Endodermal cell (in vitro differentiated cells): ENCODE measurements at places on chromosomes 11 and 22. TPM values are rescaled to one million over a fixed set of nuclear protein-coding genes. Genes with fewer than 3 reads are reported as not detected.
A peak's percentile ranks its signal among the peaks of the same experiment; 100 is the strongest.

DNA sequence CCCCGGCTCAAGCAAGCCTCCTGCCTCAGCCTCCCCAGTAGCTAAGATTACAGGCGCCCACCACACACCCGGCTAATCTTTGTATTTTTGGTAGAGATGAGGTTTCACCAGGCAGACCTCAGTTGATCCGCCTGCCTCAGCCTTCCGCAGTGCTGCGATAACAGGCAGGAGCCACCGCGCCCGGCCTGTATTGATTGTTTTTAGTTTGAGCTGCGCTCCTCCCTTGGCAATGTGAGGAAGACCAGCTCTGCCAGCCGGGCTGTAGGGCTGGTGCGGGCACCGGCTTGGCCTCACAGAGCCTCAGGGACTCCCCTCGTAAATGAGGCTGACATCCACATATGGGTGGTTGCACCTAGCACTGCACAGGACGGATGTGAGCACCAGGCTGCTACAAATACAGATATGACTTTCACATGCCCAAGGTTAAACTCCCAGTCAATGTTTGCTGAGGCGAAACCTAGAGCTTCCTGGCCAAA is 7.5 kb upstream of the SLC2A11 start:
- no peak for DNase-seq

OR10A2 gene
- total RNA-seq: not detected in 3 replicates

DNA sequence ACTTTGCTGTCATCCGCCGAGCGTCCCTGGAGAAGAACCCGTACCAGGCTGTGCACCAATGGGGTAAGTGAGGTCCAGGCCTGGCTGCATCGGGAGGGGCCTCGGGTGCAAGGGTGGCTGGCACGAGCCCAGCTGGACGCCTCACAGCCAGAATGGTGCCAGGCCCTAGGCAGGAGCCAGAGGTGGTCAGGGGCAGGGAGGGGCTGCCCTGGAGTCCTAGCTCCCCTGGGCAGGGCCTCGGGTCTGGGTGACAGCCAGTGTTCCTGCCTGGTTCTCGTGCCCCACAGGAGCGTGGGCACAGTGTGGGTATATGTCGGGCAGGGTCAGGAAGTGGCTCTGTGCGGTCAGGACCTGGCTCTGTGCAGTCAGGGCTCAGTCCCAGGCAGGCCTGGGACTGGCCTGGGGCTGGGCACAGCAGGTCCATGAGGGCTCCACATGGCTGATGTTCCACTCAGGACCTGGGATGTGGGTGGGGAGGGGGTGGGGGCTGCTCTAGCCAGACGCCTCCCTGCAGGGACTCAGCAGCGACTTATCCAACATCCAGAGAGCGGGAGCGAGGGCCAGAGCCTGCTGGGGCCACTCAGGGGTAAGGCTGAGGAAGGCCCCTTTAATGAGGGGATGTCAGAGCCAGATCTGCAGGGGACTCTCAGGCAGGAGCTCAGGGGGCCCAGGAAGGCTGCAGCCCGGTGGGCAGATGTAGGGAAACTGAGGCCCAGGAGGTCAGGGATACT is 1.2 kb downstream of the TSPAN32 start:
- DNase-seq: no peak

HEPN1 gene
- not detected in 2 replicates for total RNA-seq

GRCh38 chr22:47602732-47603131 is 840.3 kb downstream of the TBC1D22A start:
- DNase-seq: peak; percentile 2

POU2AF2 gene
- total RNA-seq: not detected in 3 replicates

DNA sequence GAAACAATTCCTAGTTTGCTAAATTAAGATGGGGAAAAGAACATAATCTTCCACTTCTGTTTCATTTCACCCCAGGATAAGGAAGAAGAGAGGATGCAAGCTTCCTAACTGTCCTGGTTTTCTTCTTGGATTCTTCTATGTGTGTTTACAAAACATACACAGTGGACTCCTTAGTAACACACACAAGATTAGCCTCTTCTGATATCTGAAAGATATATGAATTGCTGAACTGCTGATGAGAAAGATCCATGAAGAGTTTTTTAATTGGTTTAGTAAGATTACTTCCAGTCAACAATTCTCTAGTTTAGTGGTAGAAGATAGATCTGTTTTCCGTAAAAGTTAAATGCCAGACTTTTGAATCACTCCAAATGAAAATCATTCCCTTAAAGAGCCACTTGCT is 86.8 kb downstream of the WT1 start:
- DNase-seq: no peak

FAM227A gene
- total RNA-seq: 6.0 and 9.1 TPM in 2 replicates

- DNase-seq: no peak
Measured at GRCh38 chr11:83711106-83711527, 424.9 kb upstream of the CCDC90B start.

- peak; percentile 90 for DNase-seq
Measured at GRCh38 chr11:111514216-111515031, at the start of gene HOATZ. HOATZ (plus strand) TSS chr11:111514778; CDS start chr11:111514785, 7 bp downstream.

- DNase-seq: no peak
Measured at GRCh38 chr11:37115963-37116362, 517.9 kb upstream of the RAG2 start.

CLTCL1 gene
- total RNA-seq: 14.0 to 15.3 TPM (median 14.4 TPM) in 3 replicates

- DNase-seq: peak; percentile 96
Measured at GRCh38 chr11:46295312-46296058, 18.0 kb downstream of the CREB3L1 start.

DNA sequence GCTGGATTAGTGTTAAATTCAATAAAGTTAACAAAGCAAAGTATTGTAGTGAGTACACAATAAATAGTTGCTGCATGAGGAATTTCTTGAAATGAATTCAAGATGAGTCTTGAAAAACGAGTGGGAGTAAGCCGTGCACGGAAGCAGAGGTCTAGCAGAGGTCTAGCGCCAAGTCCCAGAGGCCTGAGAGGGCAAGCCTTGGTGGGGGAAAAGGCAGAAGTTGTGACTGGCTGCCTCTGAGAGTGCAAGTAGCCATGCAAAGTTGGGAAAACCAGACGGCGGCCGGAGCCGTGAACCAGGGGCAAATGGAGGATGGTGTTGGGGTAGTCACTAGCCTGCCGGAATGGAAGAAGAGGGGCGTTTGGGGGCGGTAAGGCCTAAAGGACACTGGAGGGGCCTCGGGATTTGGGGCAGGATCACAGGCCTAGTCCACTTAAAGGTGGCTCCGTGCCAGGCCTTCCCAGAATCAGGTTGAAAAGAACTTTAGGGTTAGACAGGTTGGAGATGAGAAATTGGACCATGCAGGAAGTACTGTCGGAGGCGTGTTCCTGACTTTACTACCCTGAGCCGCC is 379 bp upstream of the SLC3A2 start:
- DNase-seq: no peak

DNA sequence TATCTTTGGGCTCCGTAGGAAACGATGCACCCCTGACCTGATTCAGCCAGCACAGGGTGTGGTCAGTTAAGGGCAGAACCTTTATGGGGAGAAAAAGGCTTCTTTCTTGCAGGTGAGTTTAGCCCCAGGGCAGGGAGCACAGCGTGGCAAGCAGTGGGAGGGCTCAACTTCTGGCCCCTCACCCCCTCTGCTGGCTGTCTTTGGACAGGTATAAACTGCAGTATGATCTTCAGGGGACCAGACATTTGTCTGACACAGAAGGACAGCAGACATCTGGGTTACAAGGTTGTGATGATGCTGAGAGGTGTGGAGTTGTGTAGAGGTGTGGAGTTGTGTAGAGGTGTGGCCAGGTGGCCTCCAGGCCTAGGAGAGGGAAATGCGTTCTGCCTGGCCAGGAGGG is 324.0 kb upstream of the PLET1 start:
- DNase-seq: peak; percentile 79

GRCh38 chr11:24375931-24376330 is 120.9 kb upstream of the LUZP2 start:
- no peak for DNase-seq

GRCh38 chr11:2724653-2725367 is 25.0 kb upstream of the KCNQ1OT1 start:
- DNase-seq: no peak

GRCh38 chr11:93481696-93482095 is 61.5 kb downstream of the SMCO4 start:
- DNase-seq: no peak

DNA sequence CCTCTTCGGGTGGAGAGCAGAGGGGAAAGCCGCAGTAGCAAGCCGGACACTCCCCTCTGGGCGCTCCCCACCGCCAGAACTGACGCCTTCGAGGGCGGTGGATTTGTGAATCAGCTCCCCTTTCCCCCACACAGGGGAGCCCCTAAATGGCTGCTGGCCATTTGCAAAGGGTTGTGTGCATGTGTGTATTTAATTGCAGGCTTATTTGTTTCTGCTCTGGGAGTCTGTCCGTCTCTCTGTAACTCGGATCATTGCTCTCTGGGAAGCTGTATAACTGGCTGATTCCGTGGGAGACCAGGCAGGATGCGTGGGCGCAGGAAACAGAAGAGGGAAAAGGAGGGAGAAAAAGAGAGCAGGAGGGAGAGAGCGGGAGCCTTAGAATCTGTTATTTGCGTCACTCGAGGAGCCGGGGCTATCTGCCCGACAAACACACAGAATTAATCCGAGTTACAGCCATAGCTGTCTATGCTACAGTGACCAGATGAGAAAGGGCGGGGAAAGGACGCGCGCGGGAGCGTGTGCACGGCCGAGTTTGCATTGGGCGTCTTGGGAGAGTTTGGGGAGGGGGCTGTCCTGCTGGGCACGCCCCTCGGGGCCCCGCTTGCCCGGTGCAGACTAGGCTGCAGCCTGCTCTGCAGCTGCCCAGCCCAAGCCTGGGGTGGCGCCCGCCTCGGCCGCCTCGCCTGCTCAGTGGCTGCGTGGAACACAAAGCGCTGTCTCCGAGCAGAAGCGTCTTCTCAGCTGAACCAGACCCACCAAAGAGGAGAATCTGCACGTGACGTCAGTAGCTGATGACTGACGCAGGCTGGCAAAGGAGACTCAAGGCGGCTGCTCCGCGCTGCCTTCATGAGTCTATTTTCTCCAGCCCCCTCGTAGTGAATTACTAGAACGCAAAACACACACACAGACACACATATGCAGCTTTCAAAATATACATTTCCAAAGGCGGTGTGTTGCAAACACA is 105.3 kb upstream of the HSD17B12 start:
- peak; percentile 74 for DNase-seq

OR8D4 gene
- total RNA-seq: not detected in 3 replicates

- peak; percentile 51 for DNase-seq
Measured at GRCh38 chr11:91305402-91305801, 919.2 kb upstream of the FAT3 start.

- DNase-seq: peak; percentile 64
Measured at GRCh38 chr11:94658888-94659287, 91.7 kb downstream of the PIWIL4 start.

DNA sequence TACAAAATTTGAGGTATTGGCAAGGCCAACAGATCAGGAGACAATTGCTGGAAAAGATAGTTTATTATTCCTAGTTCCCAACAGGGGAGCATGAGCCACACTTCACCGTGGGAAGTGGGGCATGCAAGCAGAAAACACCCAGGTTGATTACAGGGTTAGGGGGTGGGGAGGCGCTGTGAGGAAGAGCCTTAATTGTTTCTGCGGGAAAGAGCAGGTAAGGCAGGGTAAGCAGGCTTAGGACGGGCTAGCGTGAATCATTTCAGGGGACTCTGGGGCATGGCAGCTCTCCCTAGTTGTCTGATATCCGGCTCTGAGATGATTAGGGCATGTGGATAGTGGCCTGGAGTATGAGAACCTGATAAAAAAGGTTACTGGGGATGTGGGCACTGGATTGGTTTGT is 20.7 kb upstream of the HTR3A start:
- DNase-seq: no peak

DNA sequence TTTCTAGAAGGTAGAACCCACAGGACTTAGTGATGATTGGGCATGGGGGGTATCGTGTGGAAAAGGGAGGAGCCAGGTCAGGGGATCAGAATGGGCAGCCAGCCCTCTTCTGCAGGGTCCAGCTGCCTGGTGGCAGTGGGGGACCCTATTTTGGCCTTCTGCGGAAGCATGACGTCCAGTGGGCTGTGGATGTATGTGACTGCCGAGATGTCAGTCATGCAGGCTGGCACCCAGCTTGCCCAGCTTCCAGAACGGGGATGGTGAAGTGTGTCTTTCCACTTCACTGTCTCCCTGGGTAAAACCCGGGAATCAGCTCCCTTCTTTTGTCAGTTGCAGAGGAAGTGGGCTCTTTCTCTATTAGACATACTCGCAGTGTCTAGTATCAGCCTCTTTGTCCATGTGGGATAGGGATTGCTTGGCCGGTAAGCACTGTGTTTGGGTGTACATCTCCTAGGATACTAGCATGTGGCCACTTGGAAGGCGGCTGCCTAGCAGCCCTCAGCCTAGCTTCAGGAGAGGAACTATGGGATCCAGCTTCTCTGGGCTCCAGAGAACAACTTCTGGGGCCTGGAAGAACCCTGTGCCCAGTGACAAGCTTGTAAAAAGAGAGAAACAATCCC is 51.4 kb downstream of the GRIK4 start:
- DNase-seq: peak; percentile 50

- DNase-seq: peak; percentile 92
Measured at GRCh38 chr11:64787526-64788320, 9.4 kb upstream of the SF1 start.

SCUBE1 gene
- 0.13 to 0.25 TPM (median 0.14 TPM) in 3 replicates for total RNA-seq

MUC5AC gene
- total RNA-seq: not detected in 3 replicates

GRCh38 chr22:28608546-28608945 is 71.1 kb downstream of the TTC28 start:
- DNase-seq: no peak

DNA sequence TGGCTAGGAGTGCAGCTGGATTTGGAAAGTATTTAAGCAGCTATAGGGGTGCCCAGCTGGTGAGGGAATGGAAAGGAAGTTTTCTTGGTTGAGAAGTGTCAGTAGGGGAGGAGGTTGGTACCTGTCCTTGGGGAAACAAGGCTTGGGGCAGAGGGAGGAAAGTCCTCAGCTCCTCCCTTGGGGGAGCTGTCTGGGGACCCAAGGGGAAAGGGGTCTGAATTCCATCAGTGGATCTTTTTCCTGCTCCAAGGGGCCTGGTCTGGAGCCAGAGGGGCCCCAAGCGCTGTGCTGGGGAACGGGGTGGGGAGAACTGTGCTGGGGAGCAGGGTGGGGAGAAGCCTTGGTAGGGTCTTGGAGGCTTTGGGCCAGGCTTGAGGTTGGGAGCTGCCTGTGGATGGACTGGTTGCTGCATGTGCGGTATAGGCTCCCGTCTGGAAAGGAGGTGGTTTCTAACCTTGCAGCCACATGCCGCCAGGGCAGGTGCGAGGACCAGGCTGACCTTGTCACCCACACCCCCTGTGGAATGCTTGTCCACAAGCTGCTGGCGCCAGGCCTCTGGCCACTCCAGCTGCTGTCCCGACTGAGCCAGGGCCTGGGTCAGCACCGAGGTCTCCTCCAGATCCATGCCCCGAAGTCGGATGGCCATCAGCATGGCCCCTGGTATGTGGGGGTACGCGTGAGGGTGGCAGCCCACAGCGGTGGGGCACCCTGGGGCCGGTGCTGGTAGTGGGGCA is 963 bp downstream of the TYMP start:
- DNase-seq: no peak

IL17REL gene
- total RNA-seq: 0.15 TPM in 1 of 3 replicates, not detected in the others
